ENCODE measurements at places on chromosomes 16 and 17.

GRCh38 chr16:28000314-28001169, 63.0 kb downstream of the GSG1L start:
- no peak for ATAC-seq

GRCh38 chr16:1363501-1364041, 11.8 kb downstream of the GNPTG start:
- ATAC-seq: peak; percentile 84

GRCh38 chr17:74815550-74816370, 39.6 kb upstream of the NAT9 start:
- ATAC-seq: peak; percentile 16

DNA sequence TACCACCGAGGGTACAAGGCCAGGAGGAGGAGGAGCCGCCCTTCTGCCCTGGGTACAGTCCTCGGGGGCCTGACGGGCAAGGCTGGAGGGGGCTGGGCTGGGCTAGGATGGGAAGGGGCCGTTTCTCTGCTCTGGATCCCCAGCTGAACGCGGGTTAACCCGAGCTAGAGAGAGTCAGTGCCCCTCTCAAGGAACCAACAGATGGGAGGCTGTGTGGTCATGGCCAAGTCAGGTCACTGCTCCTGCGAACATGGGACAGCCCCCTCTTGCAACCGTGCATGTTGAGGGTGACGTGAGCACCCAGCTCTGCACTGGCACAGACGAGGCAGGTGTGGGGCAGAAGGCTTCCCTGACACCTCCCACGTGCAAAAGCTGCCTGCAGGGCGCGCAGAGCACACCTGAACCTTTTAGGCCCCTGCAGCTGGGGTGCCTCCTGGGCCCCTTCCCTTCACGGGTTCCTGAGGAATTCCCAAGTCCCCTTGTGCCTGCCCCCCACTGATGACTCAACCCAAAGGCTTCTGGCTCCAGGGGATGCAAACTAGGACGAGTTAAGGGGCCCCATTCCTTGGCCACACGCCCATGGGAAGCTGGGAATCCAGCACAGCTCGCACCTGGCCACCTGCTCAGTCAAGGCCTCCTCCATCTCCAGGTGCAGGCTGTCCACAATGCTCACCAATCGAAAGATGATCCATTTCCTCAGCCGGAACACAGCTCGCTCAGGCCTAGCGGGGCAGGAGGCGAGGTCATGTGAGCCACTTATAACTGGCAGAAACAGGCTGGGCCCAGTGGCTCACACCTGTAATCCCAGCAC, 6.3 kb downstream of the MYBBP1A start:
- no peak for ATAC-seq

GRCh38 chr16:57314161-57314785, 29.8 kb upstream of the PLLP start:
- no peak for ATAC-seq

DNA sequence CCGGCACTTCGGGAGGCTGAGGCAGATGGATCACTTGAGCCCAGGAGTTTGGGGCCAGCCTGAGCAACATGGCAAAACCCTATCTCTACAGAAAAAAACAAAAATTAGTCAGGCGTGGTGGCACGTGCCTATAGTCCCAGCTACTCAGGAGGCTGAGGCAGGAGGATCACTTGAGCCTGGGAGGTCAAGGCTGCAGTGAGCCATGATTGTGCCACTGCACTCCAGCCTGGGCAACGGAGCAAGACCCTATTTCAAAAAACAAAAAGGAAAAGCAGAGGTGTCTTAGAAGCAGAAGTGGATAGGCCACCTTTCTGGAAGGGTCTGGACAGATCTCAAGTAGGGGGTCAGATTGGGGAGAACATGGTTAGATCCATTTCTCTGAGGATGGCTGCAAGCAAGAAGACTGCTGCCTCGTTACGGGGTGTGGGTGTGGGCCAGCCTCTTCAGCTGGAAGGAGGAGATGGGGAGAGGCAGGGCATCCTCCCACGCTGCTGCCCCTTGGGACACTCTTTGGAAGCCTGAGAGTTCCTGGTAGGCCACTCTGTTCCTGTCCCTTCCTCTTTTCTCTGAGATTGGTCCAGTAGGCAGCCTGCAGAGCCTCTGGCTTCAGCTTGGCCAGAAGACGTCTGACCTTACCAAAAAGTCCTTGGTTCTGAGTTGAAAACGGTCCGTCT, 208.0 kb downstream of the MSI2 start:
- ATAC-seq: no peak

- no peak for ATAC-seq
These were observed 18.4 kb downstream of the LDHD start for GRCh38 chr16:75097941-75098901.

GRCh38 chr16:67105246-67105645, 4.5 kb upstream of the PHAF1 start:
- no peak for ATAC-seq

DNA sequence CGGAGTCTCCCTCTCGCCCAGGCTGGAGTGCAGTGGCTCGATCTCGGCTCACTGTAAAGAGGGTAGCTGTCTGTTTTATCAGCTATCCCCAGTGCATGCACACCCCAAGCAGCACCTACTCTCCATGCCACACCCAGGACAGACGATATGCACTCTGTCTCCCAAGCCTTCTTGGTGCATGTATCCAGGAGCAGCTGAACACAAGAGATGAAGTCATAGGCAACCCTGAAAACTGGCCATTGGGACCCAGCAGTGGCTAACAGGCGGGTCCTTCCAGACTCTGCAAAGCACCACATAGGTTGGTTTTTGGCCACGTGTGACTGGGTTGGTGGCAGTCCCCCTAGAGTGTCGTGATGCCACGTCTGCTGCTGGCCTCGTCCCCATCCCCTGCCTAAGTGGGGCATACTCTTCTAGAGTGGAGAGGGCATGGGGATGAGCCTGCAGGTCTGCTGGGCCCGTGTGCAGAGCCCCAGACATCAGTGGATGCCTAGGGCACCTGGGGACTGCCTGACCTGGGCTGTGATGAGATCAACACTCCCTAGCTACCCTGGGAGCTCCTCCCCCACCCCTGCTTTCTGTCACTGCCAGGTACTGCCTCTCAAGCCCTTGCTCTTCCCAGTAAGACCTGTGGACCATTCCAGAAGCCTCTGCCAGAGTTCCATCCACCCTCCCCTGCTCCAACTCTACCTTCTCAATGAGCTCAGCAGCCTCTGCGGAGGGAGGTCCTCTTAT, 9.3 kb downstream of the PDE6G start:
- no peak for ATAC-seq

GRCh38 chr17:48426019-48426665, 3.9 kb downstream of the SKAP1 start:
- ATAC-seq: no peak

DNA sequence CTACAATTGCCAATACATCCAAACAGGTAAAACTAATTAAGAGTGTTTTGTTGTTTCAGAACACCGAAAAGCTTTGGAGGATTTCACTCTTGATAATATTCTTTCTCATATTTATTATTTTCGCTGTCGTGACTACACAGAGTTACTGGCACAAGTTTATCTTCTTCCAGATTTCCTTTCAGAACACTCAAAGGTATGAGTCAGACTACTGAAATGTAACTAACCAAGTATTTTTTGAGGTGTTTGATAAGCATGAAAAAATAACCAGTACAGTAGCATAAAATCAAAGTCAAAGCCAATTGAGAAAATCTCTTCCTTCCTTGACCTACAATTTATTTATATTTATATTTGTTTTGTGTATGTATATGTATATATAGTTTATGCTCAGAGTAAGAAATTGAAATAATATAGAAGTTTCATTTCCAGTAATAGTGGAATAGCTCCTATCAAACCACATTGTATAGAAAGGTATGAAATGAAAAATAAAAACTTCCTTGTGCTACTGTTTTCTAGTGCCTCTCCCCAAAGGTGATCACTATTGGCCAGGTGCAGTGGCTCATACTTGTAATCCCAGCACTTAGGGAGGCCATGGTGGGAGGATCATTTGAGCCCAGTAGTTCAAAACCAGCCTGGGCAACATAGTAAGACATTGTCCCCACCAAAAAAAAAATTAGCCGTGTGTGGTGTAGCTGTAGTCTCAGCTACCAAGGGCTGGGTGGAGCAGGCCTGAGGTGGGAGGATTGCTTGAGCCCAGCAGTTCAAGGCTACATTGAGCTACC, 10.9 kb downstream of the RAD51C start:
- ATAC-seq: no peak

DNA sequence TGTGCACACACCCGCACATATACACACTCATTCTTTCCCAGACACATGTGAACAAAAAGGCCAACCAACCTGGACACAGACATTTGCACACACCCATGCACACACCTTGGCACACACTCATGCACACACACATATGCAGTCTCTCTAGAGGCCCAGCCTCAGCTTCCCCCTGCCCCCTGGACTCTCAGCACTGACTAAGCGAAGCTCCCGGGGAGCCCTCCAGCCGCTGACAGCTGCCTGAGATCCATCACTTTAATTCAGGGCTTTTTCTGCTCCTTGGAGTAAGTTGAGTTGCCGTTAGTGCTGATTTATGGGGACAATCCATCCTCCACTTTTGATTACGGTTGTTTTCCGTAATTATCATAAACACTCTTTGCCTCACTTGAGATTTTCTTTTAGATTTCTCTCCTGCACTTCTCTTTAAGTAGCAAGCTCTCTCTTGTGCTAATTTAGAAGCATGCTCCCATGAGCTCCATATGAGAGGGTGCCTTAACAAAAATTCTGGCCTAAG, 158.6 kb upstream of the CDC42EP4 start:
- ATAC-seq: no peak

DNA sequence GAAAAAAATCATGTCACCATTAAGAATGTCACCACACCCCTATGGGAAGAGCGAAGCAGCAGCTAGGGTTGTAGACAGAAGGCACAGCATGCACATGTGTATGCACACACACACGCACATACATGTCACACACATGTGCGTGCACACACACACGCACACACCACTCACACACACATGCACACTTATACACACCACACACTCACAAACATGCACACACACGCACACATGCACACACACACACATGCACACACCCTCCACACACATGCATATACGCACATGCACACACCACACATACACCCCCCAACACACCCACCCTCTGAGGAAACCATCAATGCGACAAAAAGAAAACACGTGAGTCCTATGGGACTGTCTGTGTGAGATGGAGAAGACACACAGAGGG, 205.4 kb downstream of the ENGASE start:
- no peak for ATAC-seq

GRCh38 chr17:73650617-73651200, 6.5 kb upstream of the SDK2 start:
- ATAC-seq: no peak

GRCh38 chr17:82184761-82185160, 27.9 kb downstream of the CCDC57 start:
- ATAC-seq: no peak

DNA sequence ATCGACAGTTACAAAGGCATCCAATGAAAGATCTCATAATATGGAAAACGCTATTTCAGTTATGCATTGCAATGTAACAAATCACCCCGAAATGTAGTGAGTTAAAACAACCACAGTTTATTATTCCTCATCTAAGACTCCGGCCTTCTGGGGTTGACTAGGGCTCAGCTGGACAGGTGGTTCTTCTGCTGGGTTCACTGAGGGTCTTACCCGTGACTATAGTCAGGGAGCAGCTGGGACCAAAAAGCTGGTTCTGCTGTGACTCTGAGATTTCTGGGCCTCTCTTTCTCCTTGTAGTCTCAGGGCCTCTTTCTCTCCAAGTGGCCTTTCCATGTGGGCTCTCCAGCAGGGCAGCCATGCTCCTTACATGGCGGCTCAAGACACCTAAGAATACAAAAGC, 196.0 kb downstream of the IRX3 start:
- no peak for ATAC-seq

- ATAC-seq: no peak
These were observed 106.2 kb downstream of the N4BP1 start for GRCh38 chr16:48503779-48504178.

DNA sequence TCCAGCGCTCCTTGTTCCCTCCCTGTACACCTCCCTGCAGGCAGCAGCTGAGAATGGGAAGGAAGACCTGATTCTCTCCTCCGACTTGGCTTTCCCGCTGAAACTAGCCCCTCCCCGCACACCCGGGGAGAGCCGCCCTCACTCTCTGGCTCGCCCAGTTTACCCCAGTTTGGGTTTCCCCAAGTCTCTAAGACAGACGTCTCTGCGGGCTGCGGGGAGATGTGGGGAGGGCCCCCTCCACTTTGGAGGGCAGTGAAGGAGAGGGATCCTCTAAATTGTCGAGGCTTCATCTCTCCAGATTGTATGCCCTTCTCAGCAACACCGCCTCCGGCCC, 797 bp downstream of the GRB7 start:
- no peak for ATAC-seq

GRCh38 chr16:21060027-21060510, 90.6 kb downstream of the DNAH3 start:
- ATAC-seq: no peak

DNA sequence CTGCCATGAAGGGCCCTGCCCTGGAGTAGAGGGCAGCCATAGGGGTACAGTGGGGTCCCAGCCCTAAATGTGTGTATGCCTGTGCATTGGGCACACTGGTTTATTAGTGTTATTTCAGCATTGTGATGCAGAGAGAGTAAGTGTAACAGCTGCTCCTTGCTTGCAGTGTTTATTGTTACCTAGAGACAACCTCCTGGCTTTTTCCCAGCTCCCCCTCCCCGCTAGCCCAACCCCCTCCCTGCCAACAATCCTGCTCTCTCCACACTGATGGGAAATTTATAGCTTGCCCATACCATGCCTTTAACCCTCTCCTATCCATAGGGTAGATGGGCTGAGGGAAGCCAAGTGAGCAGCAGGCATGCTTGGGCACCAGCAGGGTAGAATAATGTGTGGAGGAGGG, 51.3 kb downstream of the NEUROD2 start:
- ATAC-seq: peak; percentile 32

DNA sequence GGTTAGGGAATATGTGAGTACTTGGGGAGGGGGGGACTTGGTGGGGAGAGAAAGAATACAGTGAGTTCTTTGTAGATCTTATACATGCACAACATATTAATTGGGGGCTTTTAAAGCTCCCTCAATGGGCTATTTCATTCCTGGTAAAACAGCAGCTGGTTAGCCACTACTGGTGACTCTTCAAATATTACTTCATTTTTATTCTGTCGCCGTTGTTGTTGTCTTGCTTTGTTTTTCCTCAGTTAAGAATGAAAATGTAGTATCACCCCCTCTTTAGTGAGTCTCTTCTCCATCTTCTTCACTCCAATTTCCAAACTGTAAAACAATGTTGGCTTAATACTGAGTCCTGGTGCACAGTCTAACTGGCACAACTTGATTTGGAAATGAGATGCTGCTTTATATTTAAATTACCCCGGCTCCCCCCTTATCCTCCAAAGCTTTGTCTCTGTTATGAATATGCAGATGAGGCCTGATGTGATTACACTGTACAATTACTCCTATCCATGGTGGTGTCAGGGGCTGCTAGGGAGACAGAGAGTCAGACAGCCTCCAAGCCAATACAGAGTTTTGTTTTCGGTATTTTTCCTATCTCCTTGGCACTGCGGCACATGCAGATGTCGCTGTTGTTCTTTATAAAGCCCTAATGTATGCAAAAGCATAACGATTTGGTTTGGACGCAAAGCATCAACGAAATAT, 256.9 kb upstream of the PMFBP1 start:
- peak; percentile 18 for ATAC-seq

All from motor neuron (in vitro differentiated cells).